CD4-positive, alpha-beta T cell (primary cell): ENCODE measurements at places on chromosomes 1 and 21.

DNA sequence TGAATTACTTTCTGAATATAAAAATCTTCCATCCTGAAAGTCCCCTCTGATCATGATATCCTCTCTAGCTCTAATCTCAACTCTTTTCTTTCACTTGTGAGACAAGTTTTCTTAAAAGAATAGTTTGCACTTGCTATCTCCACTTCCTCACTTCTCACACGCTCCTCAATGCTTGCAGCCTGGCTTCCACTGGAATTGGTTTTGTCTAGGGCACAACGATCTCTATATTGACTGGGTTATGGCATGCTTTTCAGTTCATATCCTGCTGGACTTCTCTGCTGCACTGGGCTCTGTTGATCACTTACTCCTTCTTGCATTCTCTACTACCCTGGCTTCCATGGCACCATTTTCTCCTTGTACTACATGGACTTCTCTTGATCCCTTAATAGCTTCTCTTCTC is 474 bp downstream of the FCRLA start:
- DNase-seq: no peak

DNA sequence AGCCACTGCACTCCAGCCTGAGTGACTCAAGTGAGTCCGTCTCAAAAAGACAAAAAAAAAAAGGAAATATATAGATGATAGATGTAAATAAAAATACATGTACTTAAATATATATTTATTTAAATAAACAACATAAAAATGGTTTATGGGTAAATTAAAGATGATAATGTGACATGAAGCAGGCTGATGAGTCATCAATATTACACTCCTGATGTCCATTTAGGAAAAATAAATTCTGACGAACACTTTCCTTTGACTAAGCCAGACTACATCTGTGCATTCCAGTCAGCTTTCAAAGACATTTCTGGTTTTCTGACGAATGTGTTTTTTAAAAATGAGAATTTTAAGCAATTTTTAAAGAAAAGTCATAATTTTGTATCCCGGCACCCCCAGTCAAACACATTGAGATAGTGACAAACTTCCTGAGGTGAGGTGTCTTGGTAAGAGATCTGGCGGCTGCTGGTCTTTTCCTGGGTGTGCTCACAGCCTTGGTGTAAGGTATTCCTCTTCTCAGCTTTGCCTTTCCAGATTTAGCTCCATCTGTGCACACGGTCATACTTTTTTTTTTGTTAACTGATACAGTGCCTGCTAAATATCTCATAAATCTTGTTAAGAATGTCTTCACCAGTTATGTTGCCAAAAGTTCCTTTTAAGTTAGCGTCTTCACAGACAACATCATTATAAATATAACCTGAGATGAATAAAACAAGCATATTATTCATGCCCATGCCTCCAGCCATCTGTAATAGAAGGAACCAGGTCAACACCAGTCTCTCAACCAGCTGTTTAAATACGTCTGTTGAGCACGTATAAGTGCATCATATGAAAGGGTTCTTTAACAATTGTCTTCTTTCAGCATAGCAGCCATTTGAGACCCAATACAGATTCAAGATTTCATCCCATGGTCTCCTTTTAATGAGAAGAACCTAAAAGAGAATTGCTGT is 214.5 kb upstream of the PLD5 start:
- DNase-seq: no peak

- peak; percentile 20 for DNase-seq
These were observed 41.6 kb upstream of the MTR start for GRCh38 chr1:236753516-236753915.

DNA sequence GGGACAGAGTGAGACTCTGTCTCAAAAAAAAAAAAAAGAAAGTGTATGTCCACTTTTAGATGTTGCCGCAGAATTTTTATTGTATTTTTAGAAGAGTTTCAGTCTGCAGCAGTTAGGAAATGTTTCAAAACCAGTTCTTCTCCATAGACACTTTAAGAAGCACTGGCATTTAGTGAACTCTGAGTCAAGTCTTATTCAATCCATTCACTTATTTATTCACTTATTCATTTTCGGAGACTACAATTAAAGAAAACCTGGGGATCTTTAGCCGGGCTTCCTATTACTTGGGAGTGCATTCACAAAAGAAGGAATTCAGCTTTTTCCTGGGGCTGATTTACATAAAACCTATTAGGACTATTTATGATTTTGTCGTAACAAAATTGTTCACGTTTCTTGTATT is 12.3 kb downstream of the RCAN3 start:
- DNase-seq: no peak

GRCh38 chr1:31688233-31688918 is 15.4 kb downstream of the COL16A1 start:
- no peak for DNase-seq

DNA sequence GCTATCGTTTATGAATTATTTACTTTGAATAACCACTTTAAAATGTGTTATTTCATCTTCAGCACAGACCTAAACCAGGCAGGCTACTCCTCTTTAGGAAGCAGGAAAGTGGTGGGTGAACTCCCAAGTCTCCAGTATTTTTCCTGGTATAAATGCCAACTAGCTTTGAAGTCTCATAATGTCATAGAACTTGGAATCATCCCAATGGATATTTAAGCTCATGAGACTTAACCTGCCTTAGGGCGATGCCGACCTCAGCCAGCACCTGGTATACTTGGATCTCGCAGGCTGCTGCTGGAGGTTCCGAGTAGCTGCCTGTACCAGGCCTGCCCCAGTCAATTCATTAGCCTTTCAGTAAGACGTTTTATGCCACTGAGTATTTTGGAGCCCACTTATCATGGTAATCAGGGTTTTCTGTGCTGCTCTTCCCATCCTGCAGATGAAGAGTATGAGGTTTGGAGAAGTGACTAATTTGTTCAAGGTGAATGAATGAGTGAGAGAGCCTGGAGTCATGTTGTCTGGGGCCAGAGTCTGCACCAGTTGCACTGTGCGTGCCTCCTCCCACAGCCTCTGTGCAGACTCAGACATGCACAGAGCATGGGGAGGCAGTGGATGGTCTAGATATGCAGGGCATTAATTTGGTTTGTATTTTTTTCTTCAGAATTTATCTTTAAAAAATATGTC is 34.9 kb downstream of the VANGL1 start:
- no peak for DNase-seq

DNA sequence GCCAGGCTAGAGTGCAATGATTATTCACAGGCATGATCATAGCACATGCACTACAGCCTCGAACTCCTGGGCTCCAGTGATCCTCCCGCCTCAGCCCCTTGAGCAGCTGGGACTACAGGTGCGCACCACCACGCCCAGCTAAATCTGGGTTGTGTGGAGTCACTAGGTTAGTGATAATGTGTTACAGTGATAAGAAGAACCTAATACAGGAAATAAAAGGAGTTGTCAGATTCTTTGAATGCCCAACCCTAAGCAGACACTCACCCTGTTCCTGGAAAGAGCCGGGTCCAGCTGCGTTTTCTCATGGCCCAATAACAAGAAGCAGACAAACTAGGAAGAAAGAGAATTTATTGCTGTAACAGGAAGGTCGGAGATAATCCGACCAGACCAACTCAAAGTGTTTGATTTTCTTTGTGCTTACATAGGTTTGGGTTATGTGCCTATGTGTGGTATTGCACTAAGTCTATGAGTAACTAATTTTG is 8.8 kb downstream of the IFNGR2 start:
- no peak for DNase-seq

DNA sequence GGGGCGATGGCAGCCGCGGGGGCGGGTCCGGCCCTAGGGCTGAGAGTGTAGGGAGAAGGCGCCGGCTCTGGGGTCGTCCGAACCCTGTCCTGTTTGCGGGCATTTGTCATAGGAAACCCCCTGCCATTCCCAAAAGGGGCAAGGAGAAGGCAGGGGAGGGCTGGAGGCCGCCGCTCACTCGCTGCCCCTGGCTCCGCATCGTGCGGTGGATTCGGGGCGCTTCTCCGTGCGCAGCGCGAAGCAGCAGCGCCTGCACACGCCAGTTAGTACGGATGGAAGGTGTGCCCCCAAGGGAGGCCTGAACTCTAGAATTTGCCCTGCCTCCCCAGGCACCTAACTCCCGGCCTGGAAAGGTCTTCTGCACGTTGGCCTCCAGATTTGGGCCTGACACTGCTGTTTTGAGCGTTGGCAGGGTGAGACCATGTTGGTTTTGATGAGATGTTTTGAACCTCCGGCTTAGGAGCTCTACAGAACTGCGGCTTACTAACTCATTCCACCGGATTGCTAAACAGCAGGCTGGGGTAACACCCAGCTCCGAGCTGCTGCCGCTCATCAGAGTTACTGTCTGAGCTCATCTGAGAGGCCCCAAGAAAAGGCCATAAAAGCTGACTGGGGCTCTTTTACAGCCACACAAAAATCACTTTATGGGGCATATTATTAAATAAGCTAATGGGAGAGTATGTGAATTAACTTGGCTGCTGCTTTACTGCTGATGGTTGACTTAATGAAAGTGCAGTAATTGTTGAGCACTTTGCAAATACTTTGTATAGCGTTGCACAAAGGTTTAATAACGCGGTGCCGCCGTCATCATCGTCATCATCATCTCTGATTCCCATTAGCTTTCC is 987 bp downstream of the GPR137B start:
- DNase-seq: peak; percentile 39

- DNase-seq: no peak
These were observed 7.8 kb downstream of the FOXE3 start for GRCh38 chr1:47423872-47424271.

GRCh38 chr1:193355626-193356025 is 169.2 kb upstream of the B3GALT2 start:
- DNase-seq: no peak

GRCh38 chr1:40782371-40782956 is 1.1 kb upstream of the KCNQ4 start:
- DNase-seq: no peak

GRCh38 chr1:172566196-172566997 is 33.4 kb downstream of the SUCO start:
- DNase-seq: no peak

DNA sequence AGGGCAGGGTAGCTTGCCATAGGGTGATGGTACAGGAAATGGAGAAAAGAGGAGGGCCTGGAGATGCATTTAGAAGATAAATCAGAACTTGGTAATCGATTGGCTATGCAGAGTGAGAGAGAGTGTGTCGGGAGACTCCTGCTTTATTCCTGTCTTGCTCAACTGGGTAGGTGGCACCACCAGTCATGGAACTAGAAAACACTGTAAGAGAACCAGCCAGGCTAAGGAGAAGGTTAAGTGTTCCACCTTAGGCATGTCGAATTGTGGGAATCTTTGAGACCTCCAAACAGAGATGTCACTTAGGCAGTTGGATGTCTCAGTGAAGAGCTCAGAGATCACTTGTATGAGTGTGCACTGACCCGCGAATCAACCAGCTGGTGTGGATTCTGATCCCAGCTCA is 28.7 kb upstream of the RD3 start:
- no peak for DNase-seq

- DNase-seq: no peak
These were observed 29.4 kb downstream of the PSMG1 start for GRCh38 chr21:39153842-39154241.

- no peak for DNase-seq
These were observed 136.1 kb downstream of the ADGRL2 start for GRCh38 chr1:81936853-81937252.

DNA sequence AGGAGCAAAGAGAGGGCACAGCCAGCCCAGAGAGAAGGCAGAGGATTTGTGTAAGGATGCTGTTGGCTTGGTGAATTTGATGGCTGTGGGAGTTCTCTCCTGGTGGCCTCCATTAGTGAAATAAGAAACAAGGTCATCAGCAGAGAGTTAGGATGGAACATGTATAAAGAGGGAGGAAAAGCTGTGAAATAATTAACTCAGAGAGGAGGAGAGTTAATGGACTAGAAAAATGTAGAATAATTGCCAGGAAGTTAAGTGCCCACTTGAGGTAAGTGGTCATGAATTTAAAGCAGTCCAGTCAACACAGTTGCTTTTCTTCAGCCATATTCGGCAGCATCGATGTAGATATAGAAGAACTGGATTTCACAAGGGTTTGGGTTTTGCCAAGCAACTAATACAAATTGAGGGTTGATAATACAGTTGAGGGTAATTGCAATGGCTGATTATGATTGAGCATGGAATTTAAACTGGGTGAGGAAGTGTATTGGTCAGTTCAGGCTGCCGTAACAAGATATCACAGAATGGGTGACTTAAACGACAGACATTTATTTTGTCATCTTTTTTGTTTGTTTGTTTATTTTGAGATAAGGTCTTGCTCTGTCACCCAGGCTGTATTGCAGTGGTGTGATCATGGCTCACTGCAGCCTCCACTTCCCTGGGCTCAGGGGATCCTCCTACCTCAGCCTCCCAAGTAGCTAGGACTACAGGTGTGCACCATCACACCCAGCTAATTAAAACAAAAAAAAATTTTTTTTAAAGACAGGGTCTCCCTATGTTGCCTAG is 31.7 kb upstream of the KLF17 start:
- DNase-seq: no peak

- DNase-seq: no peak
These were observed 51.2 kb downstream of the EYA3 start for GRCh38 chr1:28037206-28037605.

DNA sequence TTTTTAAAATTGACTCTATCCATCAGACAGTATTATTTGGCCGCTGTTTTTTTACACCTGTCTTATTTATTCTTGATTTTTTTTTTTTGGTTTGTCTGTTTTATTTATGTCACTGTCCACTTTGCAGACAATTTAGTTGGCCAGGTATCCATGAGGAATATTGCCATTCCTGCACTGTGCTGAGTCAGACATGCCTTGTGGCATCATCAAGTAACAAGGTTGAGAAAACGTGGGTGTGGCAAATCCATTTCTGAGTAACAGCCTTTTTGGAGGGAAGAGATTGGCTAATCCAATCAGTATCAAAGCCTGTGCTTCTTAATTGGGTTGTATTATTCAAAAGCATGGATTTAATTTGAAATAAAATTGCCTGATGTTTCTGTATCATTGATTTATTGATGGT is 463.1 kb downstream of the USP25 start:
- no peak for DNase-seq

DNA sequence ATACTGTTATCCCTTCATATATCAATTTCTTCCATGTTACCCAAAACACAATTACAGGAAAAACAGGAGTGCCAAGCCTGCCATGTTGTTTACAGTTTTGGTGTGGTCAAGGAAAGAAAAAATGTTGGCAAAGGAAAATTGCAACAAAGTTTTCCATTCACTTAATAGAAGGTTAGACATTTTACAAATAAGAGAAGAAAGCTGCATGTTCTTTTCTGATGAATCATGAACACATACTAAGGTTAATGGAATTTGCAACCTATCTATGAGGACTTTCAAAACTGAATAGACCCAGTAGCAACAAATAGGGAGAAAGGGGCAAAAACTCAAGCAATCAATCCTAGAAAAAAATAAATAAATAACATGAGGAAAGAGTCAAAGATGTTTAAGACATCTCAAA is 556.7 kb downstream of the DPYD start:
- no peak for DNase-seq

- DNase-seq: no peak
These were observed 425.8 kb upstream of the CAMK1G start for GRCh38 chr1:209157546-209158249.

GRCh38 chr21:21079646-21080045 is 81.4 kb downstream of the NCAM2 start:
- DNase-seq: no peak
